ENCODE measurements at places on chromosomes 2 and 18.

DNA sequence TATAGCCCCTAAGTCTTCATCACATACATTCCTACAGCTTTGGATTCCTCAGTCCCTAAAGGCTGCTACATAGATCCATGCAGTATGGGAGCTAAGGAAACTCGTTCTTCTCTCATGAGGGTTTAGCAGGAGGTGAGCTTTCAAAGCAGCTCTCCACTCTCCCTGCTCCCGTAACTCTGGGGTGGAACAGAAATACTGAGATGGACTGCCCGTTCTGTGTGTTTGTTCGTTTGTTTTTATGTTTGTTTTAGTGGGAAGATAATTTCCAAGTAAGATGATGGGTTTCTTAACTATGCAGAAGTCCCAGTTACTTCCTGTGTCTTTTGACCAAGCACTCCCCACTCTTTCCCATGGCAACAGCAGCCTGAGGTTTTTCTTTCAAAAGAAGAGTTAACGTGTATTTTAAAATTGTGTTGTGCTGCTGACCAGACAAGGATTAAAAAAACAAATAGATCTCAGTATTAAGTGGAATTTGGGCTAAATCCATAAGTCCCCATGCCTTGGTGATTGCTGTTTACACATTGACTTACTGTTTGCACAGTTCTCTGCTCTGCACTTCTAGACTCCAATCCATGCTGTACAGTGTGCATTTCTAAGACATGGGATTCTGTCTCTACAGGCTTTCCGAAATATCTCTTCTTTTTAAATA, 156.4 kb upstream of the SH3BP4 start:
- DNase-seq = no peak

GRCh38 chr2:60759654-60760053, 3.6 kb downstream of the PAPOLG start:
- peak; percentile 27 for DNase-seq

DNA sequence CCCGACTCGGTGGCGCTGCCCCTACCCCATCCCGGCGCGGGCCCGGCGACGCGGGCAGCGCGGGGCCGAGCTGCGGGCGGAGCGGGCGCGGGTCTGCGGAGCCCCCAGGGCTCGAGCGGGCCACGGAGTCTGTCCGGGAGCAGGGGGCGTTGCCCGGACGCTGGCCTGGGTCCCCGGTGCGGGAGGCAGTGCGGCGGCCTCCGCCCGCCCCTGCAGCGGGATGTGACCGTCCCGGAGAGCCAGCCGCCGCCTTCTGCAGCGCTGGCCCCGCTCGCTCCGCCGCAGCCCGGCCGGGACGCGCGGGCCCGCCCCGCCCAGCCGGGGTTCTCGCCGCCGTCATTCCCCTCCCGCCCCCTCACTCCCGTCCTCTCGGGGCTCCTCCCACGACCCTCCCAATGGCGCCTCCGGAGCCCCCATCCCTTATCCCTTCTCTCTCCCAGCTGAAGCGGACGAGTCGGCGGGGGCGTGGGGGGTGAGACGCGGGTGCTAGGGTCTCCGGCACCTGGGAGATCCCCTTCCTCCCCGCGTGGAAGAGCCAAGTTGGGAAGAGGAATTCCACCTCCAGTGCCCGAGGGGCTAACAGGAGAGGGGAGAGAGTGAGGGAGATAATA, at the start of gene FNDC4:
TSS of gene FNDC4 (minus strand) at position 257 of the 611 bp plus-strand sequence. CDS start 521 bp downstream, outside the sequence.
- peak; percentile 84 for DNase-seq

- no peak for DNase-seq
Measured at GRCh38 chr2:126241411-126241810, 414.5 kb upstream of the GYPC start.

- DNase-seq = no peak
Measured at GRCh38 chr2:32489061-32489460, 132.2 kb downstream of the BIRC6 start.

- DNase-seq = no peak
Measured at GRCh38 chr2:27251766-27252165, 11.1 kb downstream of the SLC30A3 start.

DNA sequence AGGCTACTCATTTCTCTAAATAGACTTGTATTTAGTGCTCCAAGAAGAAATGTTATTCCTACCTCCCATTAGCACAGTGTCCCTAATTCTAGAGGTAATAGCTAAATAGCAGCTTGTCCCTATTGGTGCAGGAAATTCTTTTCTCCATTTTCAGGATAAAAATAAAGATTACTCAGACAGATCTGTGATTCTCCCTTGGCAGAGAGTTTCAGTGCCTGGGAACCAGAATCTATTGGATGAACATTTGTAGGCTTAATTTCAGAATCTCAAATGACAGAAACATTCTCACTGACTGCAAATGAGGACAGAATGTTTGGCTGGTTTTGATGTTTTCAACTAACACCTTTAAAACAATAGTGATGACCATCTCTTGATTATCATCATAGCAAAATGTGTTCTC, 33.3 kb upstream of the LGALSL start:
- no peak for DNase-seq

DNA sequence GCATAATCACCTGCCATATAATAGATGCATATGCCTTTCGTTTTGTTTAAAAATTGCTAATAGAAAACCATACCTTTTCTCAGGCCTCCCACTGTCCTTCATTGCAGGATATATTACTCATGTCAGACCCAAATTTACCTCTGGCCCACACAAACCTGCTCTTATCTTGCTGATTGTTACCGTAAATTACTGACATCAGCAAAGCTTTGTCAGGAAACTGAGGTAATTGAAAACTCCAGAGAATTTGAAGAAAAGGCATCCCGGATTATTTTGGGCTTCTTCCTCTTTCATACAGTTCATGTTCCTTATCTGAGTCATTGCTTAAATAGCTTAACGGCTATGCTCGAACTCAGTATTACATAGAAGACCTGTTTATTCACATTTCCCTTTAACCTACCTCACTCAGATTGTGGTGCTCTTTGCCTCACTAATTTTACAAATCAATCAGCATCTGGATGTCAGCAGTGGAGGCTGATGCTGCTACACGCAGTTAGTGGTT, 145.7 kb downstream of the ZEB2 start:
- DNase-seq = no peak

DNA sequence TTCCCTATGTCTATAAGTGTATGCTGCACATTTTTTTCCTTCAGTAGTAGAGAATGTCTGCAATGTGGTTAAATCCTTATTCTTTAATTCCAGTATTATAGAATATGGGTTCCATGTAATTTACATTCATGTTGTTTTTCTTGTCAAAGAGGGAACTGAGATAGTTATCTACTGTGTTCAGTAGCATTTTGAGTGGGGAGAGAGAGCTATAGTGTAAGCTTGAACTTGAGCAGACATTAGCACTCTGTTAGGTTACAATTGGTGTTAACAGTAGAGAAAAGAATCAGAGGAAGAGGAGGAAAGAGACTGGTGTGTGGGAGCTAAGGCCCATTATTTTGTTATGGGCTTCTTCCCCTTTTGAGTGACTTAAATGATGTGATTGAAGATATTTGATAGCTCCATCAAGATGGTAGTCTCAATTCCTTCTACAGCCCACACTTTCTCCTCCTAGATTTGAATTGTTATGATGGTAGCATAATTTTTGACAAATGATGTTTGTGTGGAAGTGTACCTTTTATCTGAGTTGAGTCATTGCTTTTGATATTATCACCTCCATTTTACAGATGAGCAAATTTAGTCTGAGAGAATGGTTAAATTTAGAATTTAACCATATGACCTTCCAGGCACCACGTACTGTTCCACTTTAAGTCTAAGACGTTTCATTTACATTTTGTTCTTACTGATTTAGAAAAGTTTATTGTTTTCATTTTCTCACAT, 71.3 kb downstream of the FMNL2 start:
- no peak for DNase-seq

GRCh38 chr2:174112073-174112472, 136.3 kb downstream of the OLA1 start:
- DNase-seq = no peak

- no peak for DNase-seq
Measured at GRCh38 chr18:39455285-39455684, 1889.7 kb upstream of the CELF4 start.

DNA sequence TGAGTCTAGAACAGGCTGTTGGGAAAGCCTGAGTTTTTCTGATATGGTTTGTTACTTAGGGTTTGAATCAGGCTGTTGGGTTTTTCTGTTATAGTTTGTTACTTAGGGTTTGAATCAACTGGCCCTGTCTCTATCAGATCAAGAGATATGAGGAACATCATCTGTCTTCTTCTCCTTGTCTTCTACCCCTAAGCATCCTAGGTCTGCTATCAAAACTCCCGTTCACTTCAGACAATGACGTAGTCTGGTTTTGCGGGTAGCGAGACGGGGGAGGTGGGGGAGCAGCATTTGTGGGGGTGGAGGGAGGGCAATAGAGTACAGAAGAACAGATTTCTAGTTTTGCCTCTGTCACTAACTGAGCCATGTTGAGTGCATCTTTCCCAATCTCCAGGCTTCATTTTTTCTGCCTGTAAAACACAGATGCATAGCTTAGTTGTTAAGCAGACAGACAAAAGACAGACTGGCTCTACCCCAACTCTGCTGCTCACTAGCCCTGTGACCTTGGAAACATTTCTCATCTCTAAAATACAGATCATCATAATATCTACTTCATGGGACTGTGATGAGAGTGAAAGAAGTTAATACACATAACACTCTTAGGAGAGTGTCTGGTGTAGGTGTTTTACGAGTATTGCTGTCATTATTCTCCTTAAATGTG, 9.1 kb downstream of the TNP1 start:
- DNase-seq = no peak

- no peak for DNase-seq
Measured at GRCh38 chr2:130385709-130386108, 29.9 kb downstream of the PTPN18 start.
